ENCODE measurements at places on chromosomes 2 and 18.

GRCh38 chr2:50879457-50879856 is 152.5 kb downstream of the NRXN1 start:
- DNase-seq: no peak

DNA sequence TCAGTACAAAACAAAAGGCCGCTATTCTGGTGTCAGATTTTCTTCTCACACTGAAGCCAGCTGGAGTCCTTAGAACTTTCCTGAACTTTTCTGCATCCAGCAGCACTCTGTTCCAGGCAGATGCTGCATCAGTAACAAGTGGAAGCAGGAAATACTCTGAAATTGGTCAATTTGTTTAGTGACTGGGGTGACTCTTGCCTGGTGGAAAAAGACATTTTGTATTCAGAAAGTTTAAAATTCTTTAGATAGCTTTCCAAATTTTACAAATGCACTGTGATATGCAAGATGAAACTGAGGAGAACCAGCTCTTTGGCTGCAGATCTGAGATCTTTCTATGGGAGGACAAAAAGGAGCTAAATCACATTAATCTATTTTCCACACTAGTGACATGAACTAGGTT is 385.7 kb downstream of the NRXN1 start:
- DNase-seq: no peak

- DNase-seq: peak; percentile 75
Measured at GRCh38 chr2:98476192-98476868, 31.7 kb downstream of the INPP4A start.

DNA sequence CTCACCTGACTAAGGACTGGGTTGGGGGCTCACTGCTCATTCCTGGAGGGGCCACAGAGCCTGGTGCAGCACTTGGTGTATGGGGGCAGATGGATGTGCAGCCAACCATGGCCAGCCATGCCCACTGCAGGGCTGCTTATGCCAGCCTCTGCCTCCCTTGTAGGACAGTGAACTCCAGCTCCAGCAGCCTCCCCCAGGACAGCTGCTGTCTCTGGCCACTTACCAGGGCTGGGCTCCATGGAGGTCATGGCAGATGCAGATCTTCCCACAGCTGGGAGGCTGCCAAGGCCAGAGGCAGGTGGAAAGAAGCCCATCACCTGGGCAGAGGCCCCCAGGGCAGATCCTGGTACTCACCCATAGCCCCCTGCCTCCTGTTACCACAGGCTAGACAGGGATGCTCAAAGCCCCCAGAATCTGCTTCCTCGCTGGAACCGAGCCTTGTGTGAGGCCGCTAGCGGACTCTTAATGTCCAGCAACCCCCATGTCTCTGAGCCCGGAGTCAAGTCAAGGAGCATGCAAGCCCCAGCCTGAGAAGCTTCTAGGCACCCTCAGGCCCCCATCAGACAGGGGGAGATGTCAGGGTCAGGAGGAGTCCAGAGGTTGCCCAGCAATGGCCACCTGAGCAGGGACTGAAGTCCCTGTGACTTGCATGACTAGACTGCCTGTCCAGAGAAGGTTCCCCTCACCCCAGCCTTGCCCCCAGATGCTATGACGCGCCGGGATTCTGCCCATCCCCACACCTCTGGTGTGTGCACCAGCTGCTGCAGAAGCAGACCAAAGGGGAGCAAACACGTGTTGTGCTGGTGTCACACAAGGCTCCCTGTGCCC is 123.6 kb downstream of the TWIST2 start:
- no peak for DNase-seq

- DNase-seq: peak; percentile 49
Measured at GRCh38 chr2:216694082-216694825, 1.1 kb downstream of the IGFBP5 start.

GRCh38 chr2:831225-831536 is 119.5 kb upstream of the SNTG2 start:
- DNase-seq: no peak

DNA sequence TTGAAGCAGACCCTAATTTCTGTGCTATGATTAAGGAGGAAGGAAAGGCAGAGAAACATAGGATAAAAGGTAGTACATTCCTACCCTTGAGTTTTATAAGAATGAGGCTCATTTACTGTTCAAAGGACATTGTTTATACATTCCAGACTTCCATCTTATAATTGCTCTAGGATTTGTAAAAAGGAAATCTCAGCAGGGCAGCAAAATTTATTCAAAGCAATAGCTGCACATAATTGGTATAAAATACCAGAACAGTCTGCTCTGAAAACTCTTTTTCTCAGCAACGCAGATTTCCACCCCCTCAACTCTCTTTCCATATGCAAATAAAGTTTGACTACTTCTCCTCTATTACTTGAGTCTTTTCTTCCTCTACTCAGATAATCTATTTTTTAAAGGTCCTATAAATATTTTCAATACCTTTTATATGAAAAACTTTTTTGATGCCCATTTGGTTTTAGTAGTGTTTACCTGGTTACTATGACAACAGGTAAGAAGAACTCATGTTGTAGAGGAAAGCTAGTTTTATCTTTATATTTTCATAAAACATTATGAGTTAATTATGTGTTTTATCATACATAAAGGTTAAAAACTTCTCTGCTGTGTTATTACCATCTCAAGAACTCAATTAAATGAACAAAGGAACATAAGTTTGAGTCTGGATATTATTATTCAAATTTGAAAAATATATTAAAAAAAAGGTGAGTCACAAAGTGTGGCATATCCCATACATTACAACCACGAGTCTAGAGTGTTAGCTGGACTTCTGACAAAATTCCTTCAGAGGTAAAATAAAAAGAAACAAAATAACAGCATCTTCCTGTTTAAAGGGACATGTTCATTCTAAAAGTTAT is 19.9 kb downstream of the RBMS1 start:
- no peak for DNase-seq

DNA sequence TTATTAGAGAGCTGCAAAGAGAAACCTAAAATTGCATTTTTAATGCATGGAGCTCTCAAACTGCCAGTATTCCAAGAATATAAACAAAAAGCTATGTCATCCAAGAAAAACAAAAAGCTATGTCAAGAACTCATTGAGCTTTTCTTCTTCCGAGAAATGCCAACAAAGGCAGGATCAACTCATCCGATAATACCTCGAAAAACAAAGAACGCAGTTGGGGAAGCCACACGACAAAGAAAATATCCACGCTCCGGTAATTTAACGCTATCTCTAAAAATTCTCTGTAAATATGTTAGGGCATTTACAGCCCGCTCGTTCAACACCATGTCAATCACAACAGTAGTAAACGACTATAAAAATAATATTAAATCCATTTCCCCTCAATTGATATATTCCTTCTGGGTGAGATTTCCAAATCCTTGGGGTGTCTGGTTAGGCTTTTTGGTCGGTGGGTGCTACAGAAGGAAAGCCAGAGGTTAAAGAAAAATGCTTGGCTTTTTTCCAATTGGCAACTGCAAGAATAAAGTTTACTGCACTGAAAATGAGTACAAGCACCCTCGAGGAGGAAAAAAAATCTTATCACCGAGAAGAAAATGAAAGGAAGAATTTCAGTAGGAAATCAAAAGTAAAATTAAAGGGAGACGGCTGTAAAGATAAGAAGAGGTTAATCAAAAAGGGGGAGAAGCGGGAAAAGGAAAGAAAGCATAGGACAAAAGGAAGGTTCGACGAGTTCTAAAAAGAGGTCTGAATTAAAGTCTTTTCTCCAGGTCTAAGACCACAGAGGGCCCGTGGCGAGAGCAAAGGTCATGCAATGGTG is 856 bp downstream of the TIA1 start:
- DNase-seq: peak; percentile 26

DNA sequence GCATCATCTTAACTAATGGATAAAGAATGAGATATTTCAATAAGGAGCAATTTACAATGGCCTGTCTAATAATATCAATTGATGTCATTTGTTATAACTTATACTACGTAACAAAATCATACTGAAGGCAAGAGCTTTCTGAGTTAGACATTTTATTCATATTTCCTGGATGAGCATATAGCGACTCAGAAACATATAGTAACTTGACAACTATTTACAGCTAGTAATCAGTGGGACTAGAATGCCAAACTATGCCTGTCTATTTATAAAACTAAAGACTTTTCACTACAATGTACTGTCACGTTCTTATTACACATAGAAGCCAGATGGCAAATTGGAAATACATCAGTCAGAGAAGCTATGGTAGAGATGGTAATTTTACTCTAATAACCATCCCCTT is 766.2 kb upstream of the TMEFF2 start:
- DNase-seq: no peak

- DNase-seq: peak; percentile 47
Measured at GRCh38 chr2:178397002-178397605, 53.9 kb downstream of the PRKRA start.

- no peak for DNase-seq
Measured at GRCh38 chr2:96131152-96131812, 7.0 kb downstream of the ASTL start.

DNA sequence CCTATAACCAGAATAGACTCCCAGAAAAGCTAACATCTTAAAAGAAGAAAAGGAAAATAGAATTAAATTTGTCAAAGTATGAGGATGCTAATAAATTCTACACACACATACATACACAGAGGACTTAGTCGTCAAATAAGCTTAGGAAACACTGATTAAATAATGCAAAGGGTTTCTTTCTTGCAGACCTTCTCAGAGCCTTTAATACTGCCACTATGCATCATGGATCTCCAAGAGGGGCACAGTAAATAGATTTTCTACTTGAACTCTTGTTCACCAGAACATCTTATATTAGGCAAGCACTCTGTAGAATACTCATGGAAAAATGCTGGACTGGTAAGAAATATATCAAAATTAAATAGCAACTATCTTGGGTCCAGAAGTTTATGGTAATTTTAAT is 69.4 kb downstream of the ANKRD44 start:
- no peak for DNase-seq

- no peak for DNase-seq
Measured at GRCh38 chr2:188522517-188522916, 230.8 kb downstream of the GULP1 start.

- no peak for DNase-seq
Measured at GRCh38 chr2:159137511-159138241, 148.8 kb downstream of the WDSUB1 start.

DNA sequence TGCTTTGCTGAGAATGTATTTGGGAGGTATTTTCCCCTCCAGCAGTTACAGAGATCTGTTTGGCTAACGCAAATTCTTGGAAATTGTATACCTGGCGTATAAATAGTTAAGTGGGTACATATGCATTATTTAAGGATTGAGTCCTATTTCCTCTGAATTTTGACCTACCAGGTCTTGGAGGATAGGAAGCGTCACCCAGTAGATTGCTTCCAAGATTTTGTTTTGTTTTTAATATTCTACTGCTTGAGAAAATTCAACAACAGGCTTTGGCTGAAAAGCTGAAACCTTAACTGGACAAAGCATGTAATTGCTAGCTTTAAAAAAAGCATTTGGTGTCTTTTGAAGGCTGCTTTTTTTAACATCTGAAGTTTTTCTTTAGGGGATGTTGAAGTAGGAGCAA is 150.1 kb downstream of the WDSUB1 start:
- no peak for DNase-seq

DNA sequence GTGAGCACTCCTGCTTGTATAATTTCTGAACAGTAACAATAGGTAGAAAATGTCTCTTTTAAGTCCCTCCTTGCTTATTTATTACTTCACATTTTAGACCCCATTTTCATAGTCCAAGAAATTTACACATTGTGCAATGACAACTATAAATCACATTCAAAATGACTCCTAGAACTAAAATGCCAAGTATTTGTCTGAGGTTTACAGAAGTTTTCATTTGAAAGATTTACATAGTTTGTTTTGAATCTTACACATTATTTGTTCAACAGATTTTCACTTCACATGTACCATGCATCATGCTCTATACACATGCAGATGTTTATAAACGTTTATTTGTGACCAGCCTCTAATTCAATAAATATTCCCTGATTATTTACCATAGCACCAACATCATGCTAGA is 15.7 kb upstream of the TRIB2 start:
- no peak for DNase-seq

GRCh38 chr2:240472078-240472790 is 36.8 kb downstream of the GPC1 start:
- DNase-seq: no peak

GRCh38 chr18:30491815-30492551 is 550.6 kb downstream of the DSC3 start:
- DNase-seq: no peak

DNA sequence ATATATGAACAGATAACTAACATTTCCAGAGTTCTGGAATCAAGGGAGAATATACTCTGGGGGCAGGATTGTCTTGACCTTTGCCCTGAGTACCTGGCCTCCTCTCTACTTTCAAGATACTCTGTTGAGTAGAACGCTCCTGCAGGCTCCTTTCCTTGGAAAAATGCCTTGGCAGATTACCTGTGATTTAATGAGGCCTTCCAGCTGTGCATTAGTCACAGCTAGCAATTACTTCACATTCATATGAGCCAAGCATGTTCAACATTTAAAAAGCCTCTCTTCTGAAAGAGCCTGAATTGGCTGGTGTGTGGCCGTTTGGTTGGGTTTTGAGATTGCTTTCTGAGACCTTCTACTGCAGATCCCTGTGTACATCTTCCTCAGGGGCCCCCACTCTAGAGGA is 142.2 kb downstream of the PLCL1 start:
- peak; percentile 34 for DNase-seq

GRCh38 chr18:67199993-67200617 is 316.4 kb downstream of the DSEL start:
- DNase-seq: peak; percentile 49

DNA sequence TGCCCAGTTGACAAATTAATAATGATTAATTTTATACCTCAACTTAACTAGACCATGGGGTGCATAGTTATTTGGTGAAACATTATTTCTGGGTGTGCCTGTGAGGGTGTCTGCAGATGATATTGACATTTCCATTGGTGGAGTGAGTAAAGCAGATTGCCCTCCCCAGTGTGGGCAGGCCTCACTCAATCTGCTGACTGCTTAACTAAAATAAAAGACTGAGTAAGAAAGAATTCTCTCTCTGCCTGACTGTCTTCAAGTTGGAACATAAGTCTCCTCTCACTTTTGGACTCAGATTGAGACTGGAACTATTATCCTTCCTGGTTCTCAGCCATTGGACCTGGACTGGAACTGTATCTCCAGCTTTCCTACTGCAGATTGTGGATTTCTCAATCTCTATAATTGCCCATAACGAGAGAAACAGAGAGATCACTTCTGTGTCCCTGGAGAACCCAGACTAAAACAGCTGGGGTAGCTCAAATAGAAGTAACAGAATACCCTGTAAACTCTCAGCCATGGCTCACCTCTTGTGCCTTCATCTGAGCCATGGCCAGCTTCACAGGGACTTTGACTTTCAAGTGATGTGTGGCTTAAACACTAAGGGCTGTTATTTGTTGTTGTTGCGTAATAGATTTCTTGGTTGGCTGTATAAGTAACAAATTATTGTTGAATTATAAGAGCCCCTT is 575.3 kb upstream of the RAB6C start:
- no peak for DNase-seq

GRCh38 chr2:55133467-55134315 is 83.4 kb upstream of the RTN4 start:
- no peak for DNase-seq

GRCh38 chr2:191706791-191707190 is 28.9 kb downstream of the NABP1 start:
- DNase-seq: no peak

All from NCI-H2081 (cell line).